Cardiac fibroblast (primary cell): ENCODE measurements at places on chromosomes 5 and 9.

GRCh38 chr5:134620634-134621033 lies 12.0 kb downstream of the SAR1B start:
- no peak for DNase-seq

DNA sequence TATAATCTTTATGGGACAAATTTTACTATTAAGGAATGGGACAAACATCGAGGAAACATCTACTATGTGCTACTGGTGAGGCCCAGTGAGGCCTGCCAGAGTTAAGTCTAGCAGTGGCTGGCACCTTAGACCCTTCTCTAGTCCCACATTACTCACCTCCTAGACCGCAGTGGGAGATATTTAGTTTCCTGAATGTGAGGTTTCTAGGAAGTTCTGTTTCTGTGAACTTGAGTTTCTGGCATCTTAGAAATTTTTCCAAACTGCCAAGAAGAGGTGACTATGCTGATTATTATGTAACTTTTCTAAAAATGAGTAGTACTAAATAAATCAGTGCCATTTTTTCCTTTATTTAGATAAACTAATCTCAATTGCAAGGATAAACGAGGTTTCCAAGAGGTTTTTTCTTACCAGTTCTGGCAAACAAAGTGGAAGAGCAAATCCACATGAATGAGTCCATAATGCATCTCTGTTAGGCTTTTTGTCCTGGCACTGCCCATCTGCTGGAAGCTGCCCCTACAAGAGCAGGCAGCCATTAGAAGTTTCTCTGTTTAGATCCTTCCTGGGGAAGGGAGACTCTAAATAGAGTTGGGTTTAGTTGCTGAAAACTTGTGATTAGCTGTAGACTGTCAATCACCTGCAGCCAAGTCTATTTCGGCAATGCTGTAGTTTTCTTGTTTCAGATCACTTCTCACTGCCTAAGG lies 348.7 kb downstream of the MAN2A1 start:
- DNase-seq, result peak; percentile 26

DNA sequence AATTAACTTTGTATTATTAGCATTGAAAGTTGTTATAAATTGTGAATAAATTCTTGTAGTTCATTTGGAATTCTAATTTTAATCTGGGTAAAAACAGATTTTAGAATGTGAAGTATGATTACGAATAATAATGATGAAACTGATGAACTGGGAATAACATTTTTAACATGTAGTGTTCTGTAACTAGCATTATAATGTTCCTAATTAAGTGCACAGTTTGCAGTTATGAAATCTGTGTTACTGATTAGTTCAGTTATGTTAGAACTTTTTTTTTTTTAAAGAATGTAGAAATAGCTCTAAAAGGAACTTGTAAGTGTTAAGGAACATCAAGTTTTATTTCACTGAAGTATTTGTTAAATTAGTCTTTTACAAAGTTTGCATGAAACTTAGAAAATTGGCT lies 48.9 kb upstream of the EIF4EBP3 start:
- no peak for DNase-seq

DNA sequence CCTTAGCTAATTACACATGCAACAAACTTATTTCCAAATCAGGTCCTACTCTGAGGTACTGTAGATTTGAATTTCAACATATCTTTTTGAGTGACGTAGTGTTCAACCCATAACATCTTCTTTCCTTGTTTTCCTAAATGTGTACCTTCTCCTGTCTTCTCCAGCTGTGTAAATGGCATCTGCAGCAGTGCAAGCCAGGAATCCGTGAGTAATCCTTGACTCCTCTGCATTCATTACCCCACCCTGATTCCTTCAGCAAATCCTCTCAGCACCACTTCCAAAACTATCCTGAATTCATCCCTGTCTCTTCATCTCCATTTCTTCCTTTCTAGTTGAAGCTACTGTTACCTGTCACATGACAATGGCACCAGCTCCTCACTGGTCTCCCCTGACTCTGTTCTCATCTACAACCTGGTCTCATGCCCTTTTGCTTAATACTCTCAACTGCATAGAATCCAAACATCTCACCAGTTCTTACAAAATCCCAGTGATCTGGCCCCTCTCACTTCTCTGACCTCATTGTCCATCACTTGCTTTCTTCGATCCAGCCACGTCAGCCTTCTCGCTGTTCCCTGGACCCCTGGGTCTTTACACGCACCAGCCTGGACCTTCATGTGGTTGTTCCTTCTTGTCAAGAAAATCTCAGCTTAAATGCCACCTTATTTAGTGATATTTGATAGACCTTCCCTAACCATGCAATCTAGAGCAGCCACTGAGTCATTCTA lies 14.6 kb upstream of the TRAF1 start:
- peak; percentile 76 for DNase-seq

DNA sequence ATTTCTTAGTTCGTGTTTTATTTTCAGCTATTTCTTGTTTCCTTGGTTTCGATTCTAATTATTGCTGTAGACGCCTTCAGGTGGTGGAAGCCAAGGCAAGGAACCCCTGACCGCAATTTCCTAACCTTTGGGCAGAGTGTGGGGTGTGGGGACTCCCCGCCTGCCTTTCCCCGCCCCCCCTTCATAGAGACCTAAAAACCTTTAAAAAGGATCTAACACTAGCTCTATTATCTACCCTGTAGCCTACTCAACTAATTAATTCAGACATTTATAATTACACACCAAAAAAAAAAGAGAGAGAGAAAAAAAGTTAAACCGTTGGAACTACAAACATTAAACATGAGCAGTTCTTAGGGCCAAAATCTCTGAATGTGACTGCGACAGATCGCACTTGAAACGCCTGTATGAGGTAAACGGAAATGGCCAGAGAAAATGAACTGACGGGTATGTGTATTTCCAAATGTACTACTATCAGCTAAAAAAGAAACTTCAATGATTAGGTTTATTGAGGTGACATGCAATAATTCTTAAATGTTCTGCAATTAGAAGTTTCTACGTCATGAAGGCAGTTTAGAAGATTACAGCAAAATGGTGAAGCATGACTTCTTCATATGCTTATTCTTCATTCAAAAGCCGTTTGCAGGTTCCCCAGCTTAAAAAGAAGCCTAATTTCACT lies 19.0 kb upstream of the FER start:
- DNase-seq, result peak; percentile 24

DNA sequence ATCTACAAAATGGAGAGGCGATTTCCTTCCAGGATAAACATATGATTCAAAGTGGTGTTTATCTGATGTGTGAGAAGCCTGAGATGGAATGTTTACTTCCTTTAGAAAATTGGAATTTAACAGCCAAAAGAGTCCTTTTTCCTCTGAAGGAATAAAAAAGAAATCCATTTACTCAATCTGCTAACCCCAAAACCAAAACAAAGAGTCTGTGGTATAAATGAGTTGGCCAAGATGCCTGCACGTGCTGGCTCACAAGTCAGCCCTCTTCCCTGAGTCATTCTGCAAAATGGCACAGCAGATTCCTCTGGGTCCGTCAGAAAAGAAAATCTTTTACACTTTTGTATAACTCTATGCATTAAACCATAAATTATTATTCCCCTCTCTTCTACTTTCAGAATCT lies 60.8 kb downstream of the EBF1 start:
- DNase-seq, result peak; percentile 91

DNA sequence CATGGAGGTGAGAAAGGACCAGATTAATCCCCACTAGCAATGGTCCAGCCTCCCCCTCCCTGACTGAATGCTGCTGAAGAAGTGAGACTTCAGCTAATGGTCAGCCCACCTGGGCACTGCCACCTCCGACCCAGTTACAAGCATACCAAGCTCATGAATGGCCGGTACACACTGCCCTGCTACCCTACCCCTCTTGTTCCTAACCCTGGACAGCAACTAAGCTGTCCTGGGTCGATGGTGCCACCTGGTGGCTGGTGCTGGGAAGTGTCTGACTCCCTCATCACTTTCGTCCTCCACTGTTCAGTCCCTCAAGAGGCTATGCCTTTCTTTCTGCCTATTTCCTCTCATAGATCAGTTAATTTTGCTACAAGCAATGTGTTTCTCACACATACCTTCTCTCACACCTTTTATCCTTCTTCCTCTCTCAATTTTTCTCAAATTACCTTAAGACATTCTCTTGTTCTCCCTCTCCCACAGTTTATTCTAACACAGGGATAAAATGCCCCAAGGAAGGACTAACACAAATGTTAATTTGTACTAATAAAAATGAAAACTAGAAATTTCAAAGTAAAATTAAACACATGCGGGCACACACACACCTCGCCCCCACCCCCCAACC lies 42.4 kb downstream of the PAX5 start:
- peak; percentile 10 for DNase-seq

GRCh38 chr9:73682789-73683188 lies 531.1 kb downstream of the ANXA1 start:
- no peak for DNase-seq

DNA sequence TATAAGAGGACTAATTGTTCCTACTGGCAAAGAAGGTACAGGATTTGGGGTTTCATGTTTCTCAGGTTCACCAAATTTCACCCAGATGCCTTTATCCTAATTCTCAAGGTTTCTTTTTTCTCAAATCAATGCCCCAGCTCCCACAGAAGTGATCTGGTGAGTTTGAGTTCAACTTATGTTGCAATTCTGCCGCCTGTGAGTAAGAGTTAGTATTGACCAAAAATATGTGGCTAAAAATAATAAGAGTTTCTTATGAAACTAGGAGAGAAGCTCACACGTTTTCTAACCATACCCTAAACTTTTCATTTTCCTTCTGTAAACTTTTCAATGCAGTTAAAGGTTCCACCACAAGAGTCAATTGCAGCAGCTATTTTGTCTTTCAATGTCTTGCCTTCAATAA lies 15.1 kb downstream of the SLCO6A1 start:
- DNase-seq, result peak; percentile 62

GRCh38 chr5:62127098-62127736 lies 178.8 kb upstream of the KIF2A start:
- DNase-seq, result no peak

GRCh38 chr5:127536687-127537086 lies 19.2 kb downstream of the PRRC1 start:
- peak; percentile 29 for DNase-seq
